ENCODE measurements at places on chromosomes 16 and 17.

GRCh38 chr16:68227850-68228553 is 7.9 kb downstream of the ESRP2 start:
- DNase-seq, result no peak

DNA sequence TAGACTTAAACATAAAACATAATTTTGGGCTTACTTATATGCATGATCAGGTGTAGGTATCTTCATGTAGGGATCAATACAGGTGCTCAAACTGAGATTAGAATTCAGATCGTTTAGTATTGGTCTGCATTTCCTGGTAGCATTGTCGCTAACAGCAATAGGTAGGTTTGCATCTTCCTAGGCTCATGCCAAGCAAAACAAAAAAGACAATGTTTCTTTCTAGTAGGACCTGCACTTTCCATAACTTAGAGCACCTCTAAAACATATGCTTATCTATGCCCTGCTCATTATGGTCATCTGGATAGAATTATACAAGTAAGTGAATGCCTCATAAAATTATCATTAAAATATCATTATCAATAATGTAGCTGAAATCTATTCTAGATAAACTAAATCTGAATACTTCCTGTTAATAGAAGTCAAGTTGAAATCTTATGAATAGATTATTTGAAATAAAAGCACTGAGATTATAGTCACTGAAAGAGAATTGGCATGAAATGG is 26.7 kb downstream of the PCTP start:
- no peak for DNase-seq

- no peak for DNase-seq
These were observed 57.1 kb upstream of the KIF2B start for GRCh38 chr17:53765609-53766008.

DNA sequence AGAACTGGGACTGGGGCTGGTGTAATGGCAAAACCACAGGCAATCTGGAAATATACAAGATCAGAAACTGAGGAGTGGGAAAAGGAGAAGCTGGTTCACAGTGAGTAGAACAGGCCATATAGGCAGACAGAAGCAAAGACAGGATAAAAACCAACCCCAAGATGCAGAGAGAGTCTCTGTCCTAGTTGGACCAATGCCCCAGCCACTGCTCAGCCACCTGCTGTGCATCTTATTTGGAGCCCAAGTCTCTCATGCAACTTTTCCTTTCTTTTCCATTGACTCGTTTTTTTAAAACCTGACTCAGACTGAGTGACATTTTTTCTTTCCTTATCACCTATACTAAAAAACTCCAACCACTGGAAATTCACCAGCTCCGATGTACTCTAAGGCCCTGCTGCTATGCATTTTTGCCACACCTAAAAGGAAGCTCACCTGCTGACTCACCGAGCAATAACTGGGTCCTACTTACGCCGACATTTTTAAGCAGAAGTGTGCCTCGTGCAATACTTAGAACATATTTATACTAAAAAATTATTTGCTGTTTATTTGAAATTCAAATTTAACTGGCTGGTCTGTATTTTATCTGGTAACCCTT is 100.8 kb upstream of the XYLT1 start:
- no peak for DNase-seq

DNA sequence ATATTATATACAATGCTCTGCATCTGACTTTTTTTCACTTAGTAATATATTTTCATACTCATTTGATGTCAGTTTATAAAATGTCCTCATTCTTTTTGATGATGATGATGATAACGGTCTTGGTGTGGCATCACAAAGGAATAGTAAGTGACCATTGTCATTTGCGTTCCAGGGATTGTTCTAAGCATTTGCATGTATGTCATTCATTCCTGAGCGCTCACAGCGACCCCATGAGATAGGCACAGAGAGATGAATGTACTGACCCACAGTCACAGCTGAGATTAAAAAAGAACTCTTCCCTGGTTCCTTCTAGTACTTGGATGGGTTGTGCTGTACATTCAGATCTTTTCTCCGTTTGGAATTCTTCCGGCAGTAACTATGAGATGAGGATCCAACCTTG is 21.2 kb upstream of the MSI2 start:
- no peak for DNase-seq

DNA sequence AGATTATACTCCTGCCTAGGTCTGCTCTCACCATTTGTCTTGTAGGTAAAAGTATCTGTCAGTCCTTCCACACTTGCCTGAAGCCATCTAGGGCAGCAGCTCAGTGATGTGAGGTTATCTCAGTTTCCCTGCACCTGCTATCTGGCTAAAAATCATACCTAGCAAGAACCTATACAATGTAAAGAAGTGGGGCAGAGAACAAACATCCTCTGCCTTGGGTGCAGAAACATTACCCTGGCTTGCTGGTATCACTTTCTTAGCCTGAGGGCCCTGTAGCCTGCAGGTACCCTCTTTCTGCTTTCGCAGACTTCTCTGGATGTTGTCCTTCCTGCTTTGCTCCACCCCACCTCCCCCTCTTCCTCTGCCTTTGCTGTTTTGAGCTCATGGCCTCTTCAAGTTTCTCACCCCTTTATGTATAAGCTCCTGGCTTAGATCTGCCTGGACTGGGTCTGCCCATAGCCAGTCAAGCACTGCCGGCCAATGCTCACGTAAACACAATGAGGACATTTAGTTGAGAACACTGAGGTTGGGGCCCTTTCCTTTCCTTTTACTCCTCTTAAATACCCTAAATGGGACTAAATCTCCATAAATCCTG is 8.7 kb upstream of the SDK2 start:
- DNase-seq, result no peak

DNA sequence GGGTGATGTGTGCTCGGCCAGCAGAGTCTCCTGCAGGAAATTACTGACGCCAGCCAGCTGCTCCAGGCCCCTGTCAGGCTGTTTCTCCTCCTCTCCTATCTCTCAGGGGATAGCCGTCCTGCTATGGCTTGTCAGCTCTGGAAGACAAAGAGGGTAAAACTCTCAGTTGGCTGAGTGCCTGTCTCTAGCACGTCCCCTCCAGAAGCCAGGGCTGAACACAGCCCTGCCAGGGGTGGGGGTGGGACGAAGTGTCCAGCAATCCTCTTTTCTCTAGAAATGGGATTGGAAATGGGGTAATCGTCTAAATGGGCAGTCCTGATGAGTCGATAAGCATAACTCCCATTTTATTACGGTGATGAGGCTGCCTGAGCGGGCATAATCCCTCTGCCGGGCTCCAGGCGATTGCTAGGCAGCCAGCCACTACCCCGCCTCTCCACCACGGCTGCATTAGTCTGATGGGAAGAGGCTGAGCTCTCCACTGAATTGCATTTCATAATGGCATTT is 89.1 kb upstream of the GNAO1 start:
- peak; percentile 64 for DNase-seq

- no peak for DNase-seq
These were observed 13.4 kb downstream of the RBBP6 start for GRCh38 chr16:24552705-24553246.

DNA sequence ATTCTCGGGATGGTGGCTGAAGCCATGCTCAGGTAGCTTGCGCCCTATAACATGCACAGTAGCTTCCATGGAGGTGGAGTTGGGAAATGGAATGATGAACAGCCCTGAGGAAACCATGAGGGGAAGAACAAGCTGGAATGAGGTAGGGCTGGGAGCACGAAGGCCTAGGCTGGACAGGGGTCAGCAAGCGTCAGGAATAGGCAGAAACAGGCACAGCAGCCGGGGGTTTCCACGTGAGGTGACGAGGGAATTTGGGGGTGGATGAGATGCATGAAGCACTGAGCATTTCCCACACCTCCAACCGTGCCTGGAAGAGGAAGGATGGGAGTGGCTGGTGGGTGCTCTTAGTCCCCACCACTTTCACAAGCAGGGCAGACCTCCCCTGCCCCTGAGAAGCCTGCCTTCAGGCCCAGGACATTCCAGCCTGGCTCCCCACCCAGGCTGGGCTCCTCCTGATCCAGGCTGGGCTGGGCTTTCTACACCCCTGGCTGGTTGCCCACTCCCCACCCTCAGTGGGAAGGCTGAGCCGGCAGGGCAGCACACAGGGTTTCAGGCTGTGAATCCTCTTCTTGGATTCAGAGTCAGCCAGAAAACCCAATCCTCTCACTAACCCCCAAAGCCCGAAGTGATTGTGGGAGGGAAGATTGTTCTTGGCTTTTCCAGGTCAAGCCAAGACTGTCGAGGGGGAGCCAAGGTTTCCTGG is 21.9 kb downstream of the PLEKHG4 start:
- DNase-seq, result no peak

- no peak for DNase-seq
These were observed 28.8 kb downstream of the PRKCA start for GRCh38 chr17:66331038-66331816.

DNA sequence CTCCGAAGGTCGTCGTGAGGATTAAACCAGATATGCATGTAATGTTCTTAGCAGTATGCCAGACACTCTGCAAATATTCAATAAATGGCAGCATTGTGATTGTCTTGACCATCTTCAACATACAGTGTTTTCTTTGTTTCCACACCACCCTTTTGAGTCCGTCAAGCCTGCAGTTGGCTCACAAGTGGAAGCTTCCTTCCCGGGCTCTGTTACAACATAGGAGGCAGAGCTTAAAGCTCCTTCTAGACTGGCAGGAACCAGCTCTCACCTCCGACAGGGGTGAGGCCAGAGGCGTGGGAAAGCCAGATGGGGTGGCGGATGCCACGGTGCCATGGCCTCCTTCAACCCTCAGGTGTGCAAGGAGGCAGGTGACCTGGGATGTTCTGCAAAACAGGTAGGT is 138.3 kb downstream of the FOXL1 start:
- no peak for DNase-seq

DNA sequence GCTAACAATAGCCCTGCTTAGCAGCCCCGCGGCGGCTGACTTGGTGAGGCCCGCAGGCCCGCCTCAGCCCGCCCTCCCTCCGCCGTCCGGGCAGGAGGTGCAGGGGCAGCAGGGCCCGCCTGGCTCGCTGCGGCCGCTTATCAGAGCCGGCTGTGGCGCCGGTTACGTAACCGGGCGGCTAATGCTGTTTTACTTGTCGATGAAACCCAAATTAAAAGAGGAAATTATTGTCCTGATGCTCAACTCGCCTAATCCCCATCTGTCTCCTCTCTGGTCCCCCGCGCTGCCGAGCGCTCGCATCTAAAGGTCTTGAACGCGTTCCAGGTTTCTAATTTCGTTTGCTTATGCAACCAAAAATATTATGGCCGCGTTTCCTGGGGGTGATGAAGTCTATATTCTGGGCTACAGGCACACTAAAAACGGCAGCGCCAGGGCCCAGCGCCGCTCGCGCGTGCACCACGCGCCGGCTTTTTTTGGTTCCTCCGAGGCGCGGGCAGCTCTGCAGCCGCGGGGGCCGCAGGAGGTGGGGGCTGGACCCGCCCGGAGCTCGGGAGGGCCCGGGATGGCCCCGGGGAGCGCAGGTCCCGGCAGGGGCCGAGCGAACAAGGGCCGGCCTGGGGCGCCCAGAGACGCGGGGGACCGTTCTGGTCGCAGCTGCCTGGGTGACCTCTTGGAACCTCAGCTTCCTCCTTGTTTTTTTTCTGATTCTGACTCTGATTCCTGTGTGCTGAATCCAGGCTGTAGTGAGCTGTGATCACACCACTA is 65.2 kb upstream of the TOB1 start:
- peak; percentile 99 for DNase-seq

DNA sequence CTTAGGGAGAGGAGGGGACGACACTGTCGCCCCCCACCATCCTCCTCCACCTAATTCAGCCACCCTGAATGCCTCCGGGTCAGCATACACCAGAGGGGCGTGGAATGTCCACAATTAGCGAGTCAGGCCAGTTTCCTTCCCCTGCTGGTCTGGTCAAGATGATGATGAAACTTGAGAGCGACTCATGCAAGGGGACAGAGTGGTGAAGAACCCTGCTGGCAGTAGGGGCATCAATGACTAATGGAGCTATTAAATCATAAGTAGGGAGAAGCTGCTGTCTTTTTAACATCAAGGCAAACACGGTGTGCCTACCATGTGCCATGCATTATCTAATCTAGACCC is 7.2 kb downstream of the SPACA3 start:
- no peak for DNase-seq

GRCh38 chr17:9131371-9131770 is 110.1 kb downstream of the NTN1 start:
- no peak for DNase-seq

DNA sequence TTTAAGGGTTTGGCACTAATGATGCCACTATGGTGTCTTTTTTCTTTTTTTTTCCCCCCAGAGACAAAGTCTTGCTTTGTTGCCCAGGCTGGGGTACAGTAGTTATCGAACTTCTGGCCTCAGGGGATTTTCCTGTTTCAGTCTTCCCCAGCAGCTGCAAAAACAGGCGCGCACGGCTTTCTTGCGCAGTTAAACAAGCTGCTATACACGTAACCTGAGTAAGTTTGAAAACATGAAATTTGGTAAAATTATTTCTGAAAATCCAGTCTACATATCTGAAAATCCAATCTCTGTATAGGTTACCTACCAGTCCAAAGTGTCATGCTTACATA is 11.8 kb downstream of the TEX14 start:
- DNase-seq, result no peak

- no peak for DNase-seq
These were observed 23.1 kb upstream of the MEIOB start for GRCh38 chr16:1895068-1895467.

- no peak for DNase-seq
These were observed 21.8 kb downstream of the MYH3 start for GRCh38 chr17:10635290-10635689.

GRCh38 chr17:12021623-12022140 is 1.0 kb downstream of the MAP2K4 start:
- no peak for DNase-seq

DNA sequence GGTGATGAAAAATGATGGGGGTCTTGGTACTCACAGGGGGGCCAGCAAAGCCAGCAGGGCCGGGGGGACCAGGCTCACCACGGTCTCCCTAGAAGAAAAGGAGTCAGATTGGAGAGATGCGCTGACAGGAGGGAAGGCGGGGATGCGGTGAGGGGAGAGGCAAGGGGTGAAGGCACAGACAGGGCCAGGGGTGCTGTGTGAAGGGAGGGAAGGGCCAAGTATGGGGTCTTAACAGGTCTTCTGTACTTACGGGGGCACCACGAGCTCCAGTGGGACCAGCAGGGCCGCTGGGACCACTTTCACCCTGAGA is 11.2 kb downstream of the COL1A1 start:
- DNase-seq, result no peak

- no peak for DNase-seq
These were observed 1.9 kb downstream of the CBX2 start for GRCh38 chr17:79779661-79780365.

GRCh38 chr17:17835415-17836249 is 1.2 kb downstream of the SREBF1 start:
- DNase-seq, result no peak

DNA sequence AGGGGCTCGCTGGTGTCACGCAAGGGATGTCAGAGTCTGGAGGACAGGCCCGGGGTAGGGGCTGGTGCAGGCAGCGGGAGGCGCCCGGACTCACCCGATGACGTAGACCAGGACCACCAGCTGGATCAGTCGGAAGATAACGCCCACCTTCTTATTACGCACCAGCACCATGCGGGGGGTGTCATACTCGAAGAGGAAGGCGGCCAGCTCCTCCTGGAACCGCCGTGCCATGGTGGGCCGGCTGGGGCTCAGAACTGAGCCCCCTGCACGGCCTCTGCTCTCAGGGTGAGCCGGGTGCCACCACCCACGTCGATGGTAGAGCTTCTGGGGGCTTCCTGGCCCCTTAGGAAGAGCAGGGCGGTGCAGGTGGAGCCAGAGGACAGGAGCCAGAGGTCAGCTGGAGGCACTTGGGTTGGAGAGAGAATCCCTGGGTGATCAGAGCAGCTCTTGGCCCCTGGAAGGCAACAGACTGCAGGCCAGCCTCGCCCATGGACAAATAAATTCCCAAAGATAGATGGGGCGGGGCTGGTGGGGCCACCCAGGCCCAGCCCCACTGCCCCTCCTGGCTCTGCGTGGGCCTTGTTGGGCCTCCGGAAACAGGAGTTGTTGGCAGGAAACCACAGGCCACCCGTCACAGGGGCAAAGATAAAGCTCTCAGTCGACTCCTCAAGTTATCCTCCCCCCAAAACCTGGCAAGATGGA is at the start of gene P2RX1:
Gene P2RX1, minus strand, starts transcription at position 471 of the 702 bp plus-strand sequence. Its CDS starts 240 bp downstream, at position 231.
- no peak for DNase-seq

Measured in NCI-H524 treated with DMSO at 0.1 percent for 48 hours (cell line).